ENCODE measurements at places on chromosomes 13 and 19. TPM values are rescaled to one million over a fixed set of nuclear protein-coding genes. Genes with fewer than 3 reads are reported as not detected.

Gene RYR1
- 237 TPM for polyA plus RNA-seq

Gene PINLYP
- polyA plus RNA-seq = 4.0 TPM

Gene SIRT6
- 10.4 TPM for polyA plus RNA-seq

Gene ZNF568
- 31.8 TPM for polyA plus RNA-seq

Gene DLEU7
- polyA plus RNA-seq = not detected

Gene DAND5
- polyA plus RNA-seq = not detected

Gene ZFR2
- polyA plus RNA-seq = 0.26 TPM

Gene ZNF563
- polyA plus RNA-seq = 3.1 TPM

Gene PRTN3
- 1.1 TPM for polyA plus RNA-seq

Gene LILRB1
- polyA plus RNA-seq = 1.1 TPM

Gene ADAMTSL5
- not detected for polyA plus RNA-seq

Gene ZNF850
- 2.7 TPM for polyA plus RNA-seq

Gene CEACAM8
- polyA plus RNA-seq = not detected

Gene ZNF30
- polyA plus RNA-seq = 4.0 TPM

Gene PEAK3
- polyA plus RNA-seq = 0.13 TPM

Gene APC2
- 0.62 TPM for polyA plus RNA-seq

Gene PCSK4
- polyA plus RNA-seq = 0.85 TPM

Gene TSSK6
- polyA plus RNA-seq = 0.59 TPM

Gene ZNF525
- 5.5 TPM for polyA plus RNA-seq

Gene CPT1C
- 10.9 TPM for polyA plus RNA-seq

Gene ZNF98
- 2.0 TPM for polyA plus RNA-seq

Gene APLP1
- 7.5 TPM for polyA plus RNA-seq

Gene ADPRHL1
- polyA plus RNA-seq = 155 TPM

Gene ZNF443
- polyA plus RNA-seq = 3.0 TPM

Gene TIMM13
- polyA plus RNA-seq = not detected

Gene GFY
- polyA plus RNA-seq = not detected

Gene GIPR
- polyA plus RNA-seq = 0.17 TPM

Gene CRLF1
- 14.6 TPM for polyA plus RNA-seq

Gene MCEMP1
- 0.12 TPM for polyA plus RNA-seq

Gene OVOL3
- polyA plus RNA-seq = not detected

Gene LSR
- polyA plus RNA-seq = 4.7 TPM

Gene SRRM5
- 0.78 TPM for polyA plus RNA-seq

Gene GTPBP3
- 11.5 TPM for polyA plus RNA-seq

Gene PRR36
- polyA plus RNA-seq = 0.16 TPM

Gene SIAH3
- 0.07 TPM for polyA plus RNA-seq

Gene ZNF730
- not detected for polyA plus RNA-seq

Gene F7
- 2.8 TPM for polyA plus RNA-seq

Gene POSTN
- 1,770 TPM for polyA plus RNA-seq

Gene MED4
- 73.4 TPM for polyA plus RNA-seq
